ENCODE measurements at places on chromosomes 6 and 20.

GRCh38 chr20:63173552-63174191, 42.3 kb downstream of the YTHDF1 start:
- no peak for DNase-seq

DNA sequence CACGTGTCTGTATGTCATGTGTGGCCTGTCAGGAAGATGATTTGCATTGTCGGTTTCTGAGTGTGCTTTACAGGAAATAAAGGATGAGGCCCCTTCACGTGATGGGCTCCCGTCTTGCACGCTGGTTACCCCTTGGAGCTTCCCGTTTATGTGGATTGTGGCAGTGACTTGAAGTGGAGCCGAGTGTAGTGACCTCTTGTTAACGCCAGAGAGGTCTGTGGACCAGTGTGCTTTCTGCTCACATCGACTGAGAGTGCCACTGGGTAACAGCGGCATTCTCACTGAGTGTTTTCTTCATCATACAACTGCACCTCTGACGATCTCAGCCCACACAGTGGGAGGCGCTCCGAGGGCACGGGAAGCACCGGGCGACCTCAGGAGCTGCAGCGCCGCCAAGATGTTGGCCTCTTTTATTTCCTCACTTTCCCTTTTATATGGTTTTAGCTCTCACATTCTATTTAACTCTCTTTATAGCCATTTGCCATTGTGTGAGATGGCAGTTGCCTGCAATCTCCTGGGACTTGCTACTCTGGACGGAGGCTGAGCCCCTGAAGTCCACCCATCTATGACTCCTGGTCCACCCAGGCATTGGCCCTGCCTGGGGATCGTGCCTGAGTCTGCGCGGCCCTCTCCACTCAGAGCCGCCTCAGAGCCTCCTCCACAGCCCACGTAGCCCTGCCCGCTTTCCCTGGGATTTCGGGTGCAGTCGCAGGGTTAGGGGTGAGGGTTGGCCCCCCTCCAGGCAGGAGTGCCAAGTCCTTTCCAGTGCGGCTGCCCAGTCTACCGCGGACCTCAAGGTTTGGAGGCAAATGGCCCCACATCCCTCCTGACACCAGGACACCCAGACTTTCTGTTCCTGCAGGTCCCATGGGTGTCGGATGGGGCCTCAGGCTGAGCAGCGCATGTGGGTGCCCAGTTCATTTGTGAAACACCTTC, 238.9 kb downstream of the ERMARD start:
- DNase-seq, result peak; percentile 38

DNA sequence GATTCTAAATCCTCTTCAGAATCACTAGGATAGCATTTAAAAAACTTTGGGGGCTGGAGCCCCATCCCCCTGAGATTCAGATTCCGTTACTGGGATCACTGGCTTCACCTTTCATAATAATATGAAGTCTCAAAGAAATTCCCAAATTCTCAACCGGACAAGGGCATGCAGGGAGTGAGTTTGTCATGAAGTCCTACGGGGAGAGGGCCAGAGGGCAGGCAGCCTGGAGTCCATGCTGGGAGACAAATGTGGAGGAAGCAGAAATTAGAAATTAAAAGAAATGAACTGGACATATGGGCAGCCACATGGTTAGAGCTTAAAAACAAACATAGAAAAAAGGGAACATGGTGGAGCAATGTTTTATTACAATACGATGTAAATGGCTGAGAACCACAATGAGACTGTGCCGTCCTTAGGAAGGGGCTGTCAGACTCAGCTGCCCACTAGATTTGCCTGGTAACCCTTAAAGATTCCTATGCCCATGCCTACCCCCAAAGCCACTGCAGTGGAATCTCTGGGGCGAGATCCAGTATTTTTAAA, 142.6 kb downstream of the CEBPB start:
- DNase-seq, result no peak

- no peak for DNase-seq
Measured at GRCh38 chr6:151702851-151703658, 104.4 kb upstream of the ESR1 start.

DNA sequence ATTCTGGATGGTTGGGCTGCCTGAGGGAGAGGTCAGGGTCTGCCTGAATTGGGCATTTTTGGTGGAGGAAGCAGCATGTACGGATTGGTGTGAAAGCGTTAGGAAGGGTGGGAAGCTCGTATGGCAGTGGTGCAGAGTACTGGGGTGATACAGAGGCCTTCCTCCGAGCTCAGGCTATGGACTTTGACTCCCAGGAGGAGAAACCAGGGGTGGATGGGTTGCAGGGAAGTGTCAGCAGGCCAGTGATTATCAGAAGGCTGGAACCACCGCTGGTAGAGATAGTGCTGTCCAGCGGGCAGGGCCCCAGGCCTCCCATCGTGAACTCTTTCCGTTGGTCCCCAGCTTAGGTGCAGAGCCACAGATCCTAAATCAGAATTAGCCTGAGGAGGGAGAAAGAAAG, 5.3 kb downstream of the WFDC5 start:
- DNase-seq, result no peak
